ENCODE measurements at places on chromosomes 2 and 18.

DNA sequence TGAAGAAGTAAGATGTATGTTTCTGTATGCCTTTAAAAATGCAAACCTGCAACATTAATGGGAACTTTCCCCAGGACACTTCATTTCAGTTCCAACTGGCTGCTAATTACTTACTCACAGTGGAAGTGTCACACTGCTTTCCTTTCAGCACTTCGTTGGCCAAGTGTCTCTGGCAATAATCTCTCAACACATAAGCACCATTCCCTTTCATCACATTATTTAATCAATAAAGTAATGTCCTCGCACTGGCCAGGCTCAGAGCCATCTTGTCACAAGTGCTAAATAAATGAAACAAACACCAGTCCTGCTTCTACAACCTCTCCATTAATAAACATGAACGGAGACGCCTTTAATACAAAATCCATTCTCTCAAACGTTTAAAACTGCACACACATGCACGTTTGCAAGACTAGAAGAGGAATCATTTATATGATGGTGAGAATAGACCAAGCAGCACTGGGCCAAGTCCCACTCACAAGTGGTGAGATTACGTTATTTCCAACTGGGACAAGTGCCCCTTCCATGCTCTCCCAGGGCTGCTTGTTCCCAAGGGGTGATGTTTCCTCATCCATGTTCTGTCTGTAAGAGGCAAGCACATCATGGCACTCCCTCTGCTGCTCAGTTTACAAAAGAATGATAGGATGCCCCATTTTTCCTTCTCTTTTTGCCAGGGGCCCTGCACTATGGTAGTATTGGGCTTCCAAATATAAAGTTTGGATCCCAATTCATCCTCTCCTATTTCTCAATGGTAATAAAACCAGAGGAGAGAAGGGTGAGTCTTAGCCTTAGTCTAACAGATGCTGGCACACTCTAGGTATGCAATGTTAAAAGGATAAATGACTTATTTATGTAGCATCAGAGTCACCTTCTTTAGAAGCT is 56.8 kb upstream of the ETAA1 start:
- DNase-seq: no peak

- DNase-seq: no peak
Observed at GRCh38 chr2:74481961-74482800, 617 bp downstream of the CCDC142 start.

- no peak for DNase-seq
Observed at GRCh38 chr2:189347540-189347939, 93.7 kb upstream of the WDR75 start.

GRCh38 chr2:10820978-10821695 is 8.6 kb upstream of the PDIA6 start:
- DNase-seq: no peak

- DNase-seq: no peak
Observed at GRCh38 chr2:216283038-216283900, 89.0 kb downstream of the MARCHF4 start.

DNA sequence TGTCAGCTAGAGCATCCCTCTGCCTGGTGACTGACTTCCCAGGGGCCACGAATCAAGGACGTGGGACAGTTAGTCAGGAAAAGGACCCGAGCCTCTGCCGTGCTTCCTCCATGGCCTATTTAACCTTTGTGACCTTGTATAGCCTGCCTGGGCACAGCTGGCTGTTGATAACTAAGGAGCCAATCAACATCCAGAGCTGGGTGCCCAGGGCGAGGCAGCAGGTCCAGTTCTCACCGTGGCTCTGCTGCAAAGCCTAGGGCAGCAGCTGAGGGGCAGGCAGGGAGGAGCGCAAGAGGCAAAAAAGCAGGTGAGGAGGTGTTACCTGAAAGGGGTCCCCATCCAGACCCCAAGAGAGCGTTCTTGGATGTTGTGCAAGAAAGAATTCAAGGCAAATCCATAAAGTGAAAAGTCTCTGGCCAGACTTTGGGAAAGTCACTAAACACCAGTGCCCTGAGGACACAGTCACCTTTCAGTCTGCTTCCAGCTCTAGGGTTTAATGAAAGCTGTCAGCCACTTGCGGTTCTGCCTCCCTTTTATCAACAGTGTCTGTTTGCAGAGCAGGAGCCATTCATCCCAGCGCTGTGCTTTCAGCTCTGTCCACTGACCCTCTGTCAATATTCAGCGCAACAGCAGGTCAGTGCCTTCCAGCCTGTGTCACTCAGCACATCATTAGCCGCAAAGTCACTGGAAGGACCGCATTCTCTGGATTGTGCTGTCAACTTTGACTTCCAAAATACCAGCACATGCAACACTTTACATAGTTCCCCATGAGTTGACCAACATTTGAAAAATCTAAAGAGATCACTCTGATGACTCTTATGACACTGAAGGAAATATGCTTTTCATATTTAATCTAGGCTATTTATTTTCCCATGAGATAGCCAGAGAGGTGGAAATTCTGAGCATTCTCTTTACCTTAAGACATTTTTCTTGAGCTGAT is 38.6 kb upstream of the ASAP2 start:
- no peak for DNase-seq

GRCh38 chr2:20989404-20989803 is 54.5 kb downstream of the APOB start:
- no peak for DNase-seq

- no peak for DNase-seq
Observed at GRCh38 chr18:8661754-8662559, 43.4 kb upstream of the MTCL1 start.

GRCh38 chr2:241933179-241933911 is 63.8 kb downstream of the RTP5 start:
- DNase-seq: no peak

DNA sequence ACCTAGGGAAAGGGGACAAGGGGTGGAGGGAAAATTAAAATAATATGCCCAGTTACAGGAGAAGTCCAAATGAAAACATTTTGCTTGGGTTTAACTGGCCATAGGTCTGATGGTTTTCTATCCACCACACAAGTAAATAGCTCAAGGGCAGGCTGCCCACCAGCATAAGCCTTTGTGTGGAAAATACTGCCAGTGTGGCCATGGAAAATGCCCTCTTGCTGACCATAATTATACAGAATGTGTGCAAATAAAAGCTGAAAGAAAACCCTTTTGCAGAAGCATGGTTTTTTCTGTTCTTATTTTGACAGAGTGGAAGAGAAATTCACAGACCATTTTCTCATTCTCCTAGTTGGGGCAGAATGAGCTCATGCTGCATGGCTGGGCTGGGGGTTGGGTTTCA is 111.3 kb upstream of the SIX2 start:
- no peak for DNase-seq

- DNase-seq: no peak
Observed at GRCh38 chr2:120674246-120675170, 61.2 kb upstream of the GLI2 start.

- no peak for DNase-seq
Observed at GRCh38 chr2:215607766-215608165, 171.9 kb upstream of the FN1 start.

- DNase-seq: no peak
Observed at GRCh38 chr2:128557831-128558241, 239.2 kb upstream of the HS6ST1 start.

- no peak for DNase-seq
Observed at GRCh38 chr2:179050755-179051154, 818 bp upstream of the CCDC141 start.

DNA sequence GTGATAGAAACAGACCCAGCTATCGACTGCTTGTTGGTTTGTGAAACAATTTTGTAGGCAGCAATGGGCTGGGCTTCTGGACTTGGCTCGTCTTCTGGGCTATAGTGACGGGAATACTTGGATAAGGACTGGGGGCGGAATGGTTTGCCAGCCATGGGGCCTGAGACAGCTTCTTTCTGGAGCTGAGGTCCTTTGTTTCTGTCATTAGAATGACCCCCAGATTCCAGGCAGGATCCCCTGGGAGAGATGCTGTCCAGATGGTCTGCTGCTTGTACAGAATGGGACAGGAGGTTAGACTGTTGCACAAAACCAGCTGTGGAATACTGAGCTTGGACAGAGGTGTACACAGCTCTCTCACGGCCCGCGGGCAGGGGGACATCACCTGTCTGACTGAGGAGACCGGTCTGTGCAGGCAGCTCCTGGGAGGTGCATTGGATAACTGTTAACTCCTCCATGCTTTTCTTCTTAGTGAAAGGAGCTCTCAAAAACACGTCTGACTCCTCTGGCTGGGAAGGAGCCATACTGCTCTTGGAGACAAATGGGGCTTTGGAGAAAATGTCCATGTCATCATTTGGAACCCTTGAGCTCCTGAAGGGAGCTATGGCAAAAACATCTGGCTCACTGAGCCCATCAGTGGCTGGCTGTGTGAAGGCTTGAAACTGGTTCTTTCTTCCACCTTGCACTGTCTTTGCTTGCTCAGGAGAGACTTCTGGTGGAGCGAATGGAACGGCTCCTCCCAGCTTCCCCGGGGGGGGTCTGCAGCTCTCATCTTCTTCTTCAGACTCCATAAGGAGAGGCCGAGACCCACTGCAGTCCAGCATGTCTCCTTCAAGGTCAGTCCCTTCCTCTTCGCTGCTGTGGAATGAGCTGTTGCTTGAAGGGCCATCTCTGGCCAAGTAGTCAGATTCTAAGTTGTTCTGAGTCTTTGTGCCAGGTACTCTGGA is 28.6 kb upstream of the NFU1 start:
- DNase-seq: no peak

- DNase-seq: no peak
Observed at GRCh38 chr2:200442471-200442870, 67.4 kb downstream of the KCTD18 start.

DNA sequence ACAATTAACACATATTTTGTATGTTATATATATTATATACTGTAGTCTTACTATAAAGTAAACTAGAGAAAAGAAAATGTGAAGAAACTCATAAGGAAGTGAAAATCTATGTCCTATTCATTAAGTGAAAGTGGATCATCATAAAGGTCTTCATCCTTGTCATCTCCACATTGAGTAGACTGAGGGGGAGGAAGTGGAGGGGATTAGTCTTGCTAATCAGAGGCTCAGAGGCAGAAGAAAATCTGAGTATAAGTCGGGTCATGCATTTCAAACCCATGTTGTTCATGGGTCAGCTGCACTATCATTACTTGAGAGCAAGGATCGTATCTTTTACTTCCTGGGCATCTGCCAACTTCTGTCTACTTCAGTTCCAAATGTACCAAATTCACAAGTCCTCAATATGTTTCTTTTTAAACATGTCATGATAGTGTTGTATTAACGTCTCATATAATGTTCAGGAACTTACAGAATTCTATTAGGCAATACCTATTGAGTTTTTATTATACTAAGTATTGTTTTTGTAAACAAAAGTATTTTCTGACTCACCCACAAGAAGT is 208.9 kb upstream of the BOD1L2 start:
- DNase-seq: no peak

- DNase-seq: peak; percentile 16
Observed at GRCh38 chr2:147082850-147083522, 761.8 kb upstream of the ACVR2A start.

GRCh38 chr2:159759577-159759976 is 38.4 kb downstream of the CD302 start:
- DNase-seq: no peak

- no peak for DNase-seq
Observed at GRCh38 chr18:8513249-8513648, 96.0 kb upstream of the RAB12 start.

DNA sequence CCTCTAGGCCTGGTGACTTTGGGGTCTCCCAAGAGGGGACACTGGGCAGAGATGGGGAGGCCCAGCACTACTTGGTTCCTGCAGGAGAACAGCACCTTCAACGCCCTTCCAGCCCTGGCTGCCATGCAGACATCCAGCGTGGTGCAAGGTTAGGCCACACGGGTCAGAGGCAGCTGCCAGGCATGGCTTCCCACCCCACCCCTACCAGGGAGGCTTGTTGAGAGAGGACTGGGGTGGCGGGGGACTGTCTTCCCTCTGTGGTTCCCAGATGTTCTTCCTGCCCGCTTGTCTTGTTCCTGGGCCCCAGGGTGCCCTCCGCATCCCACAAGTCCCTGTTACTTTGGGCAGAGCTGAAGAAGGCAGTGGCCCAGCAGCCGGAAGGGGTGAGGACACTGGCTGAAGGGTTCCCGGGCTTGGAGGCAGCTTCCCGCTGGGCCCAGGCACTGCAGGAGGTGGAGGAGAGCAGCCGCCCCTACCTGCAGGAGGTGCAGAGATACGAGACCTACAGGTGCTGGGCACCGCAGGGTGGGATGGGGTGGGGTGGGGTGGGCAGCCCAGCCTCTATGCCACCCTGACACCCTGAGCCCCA is 4.5 kb downstream of the PROM2 start:
- DNase-seq: no peak

- DNase-seq: no peak
Observed at GRCh38 chr18:58080451-58080850, 36.4 kb downstream of the NEDD4L start.

DNA sequence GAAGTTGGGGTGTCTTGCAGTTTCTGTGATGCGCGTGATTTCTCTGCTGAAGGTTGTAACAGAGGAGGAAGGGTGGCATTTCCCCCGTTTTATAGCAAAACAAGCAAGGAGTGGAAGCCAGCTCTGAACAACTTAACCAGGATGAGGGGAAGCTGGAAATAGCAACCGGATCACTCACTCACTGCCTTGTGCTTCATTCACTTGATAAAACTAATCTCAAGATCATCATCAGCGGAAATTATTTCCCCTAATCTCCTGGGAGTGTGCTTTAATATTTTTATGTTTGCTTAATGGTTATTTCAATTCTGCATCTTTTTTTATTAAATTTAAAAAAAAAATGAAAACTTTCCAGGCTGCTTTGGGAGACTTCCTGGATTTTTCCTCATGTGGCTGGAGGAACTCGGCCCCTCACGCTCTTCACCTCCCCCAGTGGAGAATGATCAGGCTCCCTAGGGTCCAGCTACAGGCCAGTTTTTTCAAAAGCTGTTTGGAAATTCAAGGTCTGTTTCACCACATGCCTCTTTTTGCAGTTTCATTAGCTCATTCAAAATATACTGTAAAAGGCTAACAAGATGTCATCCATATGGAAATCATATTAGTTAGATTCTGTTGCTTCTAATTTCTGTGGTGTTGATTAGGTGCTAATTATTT is 31.7 kb downstream of the CABLES1 start:
- no peak for DNase-seq

DNA sequence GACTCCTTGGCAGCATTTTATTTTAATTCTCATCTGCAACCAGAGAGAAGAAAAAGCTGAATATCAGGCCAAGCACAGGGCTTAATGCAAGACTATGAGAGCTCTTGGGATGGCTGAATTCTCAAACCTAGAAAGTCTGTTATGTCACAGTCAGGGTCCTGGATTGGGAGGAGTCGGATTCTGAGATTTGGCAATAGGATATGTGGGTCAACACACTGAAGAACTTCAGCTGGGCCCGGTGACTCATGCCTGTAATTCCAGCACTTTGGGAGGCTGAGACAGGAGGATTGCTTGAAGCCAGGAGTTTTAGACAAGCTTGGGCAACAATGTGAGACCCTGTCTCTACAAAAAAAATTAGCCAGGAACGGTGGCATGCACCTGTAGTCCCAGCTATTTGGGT is 102.4 kb downstream of the COL3A1 start:
- DNase-seq: no peak
